Stimulated activated CD4-positive, alpha-beta T cell treated with anti-CD3 and anti-CD28 coated beads, TNF-alpha, amount 100 ng/mL, for 48 hours (primary cell): ENCODE measurements at places on chromosomes 7 and 10.

DNA sequence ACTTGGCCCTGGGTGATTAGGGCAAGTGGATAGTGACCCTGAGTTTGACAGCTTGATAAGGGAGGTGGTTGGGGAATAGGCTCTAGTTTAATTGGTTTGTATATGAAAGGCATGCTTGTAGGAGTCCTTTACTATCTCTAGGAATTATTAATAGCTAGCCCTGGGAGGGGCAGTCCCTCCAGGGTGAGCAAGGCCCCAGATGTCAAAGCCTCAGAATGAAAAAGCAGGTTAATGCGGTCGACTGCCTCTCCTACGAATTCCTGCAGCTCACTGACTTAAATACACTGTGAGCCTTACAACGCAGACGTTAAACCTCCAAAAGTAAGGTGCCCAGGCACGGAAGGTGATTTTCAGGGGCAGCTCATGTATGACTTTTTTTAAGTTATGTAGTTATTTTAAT lies 5.2 kb upstream of the BTBD16 start:
- no peak for DNase-seq

DNA sequence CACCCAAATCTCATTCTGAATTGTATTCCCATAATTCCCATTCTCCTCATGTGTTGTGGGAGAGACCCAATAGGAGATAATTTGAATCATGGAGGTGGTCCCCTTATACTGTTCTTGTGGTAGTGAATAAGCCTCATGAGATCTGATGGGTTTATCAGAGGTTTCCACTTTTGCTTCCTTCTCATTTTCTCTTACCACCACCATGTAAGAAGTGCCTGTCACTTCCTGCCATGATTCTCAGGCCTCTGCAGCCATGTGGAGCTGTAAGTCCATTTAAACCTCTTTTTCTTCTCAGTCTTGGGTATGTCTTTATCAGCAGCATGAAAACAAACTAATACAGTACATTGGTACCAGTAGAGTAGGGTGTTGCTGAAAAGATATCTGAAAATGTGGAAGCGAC lies 98.2 kb upstream of the ASAH2 start:
- DNase-seq, result no peak

DNA sequence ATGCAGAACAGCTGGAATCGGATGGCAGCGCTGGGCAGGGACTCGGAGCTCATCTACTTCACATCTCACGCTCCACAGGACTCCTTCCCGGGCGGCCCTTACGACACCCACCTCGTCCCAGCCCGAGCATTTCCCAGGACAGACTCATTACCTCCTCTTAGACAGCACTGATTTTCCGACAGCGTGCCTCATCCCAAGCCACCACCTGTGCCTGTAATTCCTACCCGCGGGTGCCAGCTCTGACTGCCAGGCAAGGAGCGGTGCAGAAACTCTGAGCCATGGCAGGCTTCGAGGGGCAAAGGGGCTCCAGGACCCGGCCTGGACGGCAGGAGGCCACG lies 25.6 kb downstream of the GPER1 start:
- DNase-seq, result no peak

GRCh38 chr10:92328993-92329392 lies 38.0 kb downstream of the MARCHF5 start:
- DNase-seq, result no peak

GRCh38 chr10:17022466-17022825 lies 107.2 kb downstream of the CUBN start:
- DNase-seq, result no peak

- DNase-seq, result no peak
These were observed 186.1 kb upstream of the AOAH start for GRCh38 chr7:36910401-36910800.
